ENCODE measurements at places on chromosomes 3 and 15.

GRCh38 chr3:150878996-150879575 lies 26.2 kb downstream of the MINDY4B start:
- no peak for DNase-seq

GRCh38 chr3:105868431-105868741 lies 426 bp downstream of the CBLB start:
- DNase-seq: peak; percentile 10

- no peak for DNase-seq
These were observed 57.0 kb downstream of the MLH1 start for GRCh38 chr3:37050282-37050681.

- DNase-seq: no peak
These were observed 52.0 kb upstream of the PRR23C start for GRCh38 chr3:139096670-139097069.

DNA sequence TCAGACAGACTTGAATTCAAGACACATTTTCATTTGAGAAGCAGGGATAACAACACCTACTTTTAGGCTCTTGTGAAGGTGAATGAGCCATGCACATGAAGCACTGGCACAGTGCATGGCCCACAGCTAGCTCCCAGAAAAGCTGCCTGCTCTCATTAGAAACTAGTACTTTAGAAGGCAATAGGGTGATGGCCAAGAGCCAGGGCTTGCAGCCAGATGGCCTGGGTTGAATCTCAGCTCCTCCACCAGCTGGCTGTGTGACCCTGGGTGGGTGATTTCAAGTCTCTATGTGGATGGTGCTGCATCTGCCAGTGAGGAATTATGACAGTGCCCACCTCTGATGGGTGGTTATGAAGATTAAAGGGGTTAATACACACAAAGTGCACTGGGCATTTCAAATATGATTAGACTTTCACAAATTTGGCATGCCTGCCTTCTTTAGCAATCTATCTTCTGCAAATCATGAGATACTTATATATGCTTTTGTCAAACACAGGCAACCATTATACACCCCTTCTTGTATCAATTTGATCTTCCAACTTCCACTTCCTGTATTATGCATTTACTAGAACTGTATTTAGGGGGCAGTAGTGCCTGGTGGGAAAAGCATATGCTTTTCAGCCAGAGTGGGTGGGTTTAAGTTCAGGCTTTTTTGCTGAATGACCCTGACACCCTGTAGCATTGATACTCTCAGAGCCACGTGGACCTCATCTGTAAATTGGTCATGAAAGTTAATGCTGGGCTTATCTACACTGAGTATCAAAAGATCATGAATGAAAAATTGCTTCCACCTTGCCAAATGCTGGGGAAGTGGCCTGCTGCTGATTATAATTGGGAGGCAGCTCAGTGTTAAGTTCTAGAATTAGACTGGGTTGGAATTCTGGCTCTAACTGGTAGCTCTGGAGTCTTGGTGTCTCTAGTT lies 34.7 kb upstream of the RBP1 start:
- DNase-seq: no peak

DNA sequence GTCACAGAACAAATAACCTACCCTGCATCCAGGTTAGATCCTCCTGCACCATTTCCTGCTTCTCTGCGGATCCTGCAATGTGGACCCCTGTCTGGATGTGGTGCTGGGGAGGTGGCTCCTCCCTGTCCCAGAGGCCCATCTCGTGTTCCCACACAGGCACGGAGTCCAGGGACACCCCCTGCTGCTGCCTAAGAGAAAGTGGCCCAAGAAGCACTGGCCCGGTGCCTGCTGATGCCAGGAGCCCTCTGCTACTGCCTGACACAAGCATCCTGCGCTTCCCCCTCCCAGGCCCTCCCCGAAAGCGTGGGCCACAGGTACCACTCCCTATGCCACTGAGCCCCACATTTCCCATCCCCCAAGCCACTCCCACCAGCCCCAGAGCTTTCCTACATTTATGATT lies 48.6 kb downstream of the ZNF445 start:
- no peak for DNase-seq
